ENCODE measurements at places on chromosomes 16 and 17.
A peak's percentile ranks its signal among the peaks of the same experiment; 100 is the strongest.

DNA sequence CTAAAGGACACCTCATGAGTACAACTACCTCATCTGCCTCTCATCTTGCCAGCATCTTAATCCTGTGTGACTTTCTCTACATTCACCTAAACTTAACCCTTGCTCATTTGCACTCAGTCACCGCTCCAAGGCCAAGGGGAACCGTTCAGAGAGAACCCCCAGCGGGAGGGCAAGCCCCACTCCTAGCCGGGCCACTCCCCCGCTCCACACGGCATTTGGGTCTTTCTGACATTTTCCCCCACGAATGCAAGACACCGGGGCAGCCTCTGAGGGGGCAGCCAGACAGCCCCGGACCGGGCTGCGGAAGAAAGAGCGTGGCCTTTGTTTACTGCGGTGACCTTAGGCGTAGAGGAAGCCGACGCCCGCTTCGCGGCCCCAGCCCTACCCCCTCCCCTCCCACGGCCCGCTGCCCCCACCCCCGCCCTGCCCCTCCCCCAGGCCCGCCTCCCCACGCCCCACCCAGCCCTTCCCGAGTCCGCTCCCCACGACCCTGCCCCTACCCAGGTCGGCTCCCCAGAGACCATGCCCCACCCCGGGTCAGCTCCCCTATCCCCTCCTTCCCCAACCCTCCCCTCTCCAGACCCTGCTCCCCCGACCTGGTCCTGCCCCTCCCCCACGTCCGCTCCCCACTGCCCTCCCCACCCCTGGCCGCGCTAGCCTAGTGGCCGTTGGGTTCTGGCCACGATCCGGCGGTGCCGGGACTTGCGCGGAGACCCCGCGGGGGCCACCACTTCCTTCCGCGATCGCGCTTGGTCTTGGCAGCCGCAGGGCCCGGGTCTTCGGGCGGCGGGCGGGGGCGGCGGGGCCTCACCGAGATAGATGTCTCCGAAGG, 789 bp downstream of the CSNK1D start:
- no peak for DNase-seq

DNA sequence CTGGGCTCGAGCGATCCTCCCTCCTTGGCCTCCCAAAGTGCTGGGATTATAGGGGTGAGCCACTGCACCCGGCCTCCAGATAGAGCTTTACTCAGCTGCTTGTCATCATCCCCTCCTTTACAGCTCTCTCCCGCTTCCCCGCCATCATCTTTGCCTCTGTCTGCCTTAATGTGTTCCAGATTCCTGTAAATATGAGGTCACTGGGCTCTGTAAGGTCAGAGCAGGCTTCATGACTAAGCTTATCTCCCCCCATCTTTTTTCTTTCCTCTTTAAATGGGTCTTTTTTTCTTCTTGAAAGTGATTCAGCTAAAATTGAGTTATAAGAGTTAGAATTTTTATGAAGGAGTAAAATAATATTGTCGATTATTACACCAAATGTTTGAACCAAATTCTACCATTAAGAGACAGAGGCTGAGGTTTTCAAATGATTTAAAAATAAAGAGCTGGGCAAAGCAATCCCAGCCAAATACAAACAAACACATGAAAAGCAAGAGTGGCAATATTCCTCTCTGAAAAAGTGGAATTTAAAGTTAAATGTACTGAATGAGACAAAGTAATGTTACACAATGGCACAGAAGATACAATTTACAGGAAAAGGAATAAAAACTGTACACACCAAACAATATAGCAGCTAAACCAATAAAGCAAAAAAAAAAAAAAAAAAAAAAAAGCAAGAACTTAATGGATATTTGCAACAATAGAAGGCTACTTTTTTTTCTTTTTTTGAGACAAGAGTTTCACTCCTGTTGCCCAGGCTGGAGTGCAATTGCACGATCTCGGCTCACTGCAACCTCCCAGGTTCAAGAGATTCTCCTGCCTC, 62.1 kb downstream of the CRISPLD2 start:
- peak; percentile 56 for DNase-seq

DNA sequence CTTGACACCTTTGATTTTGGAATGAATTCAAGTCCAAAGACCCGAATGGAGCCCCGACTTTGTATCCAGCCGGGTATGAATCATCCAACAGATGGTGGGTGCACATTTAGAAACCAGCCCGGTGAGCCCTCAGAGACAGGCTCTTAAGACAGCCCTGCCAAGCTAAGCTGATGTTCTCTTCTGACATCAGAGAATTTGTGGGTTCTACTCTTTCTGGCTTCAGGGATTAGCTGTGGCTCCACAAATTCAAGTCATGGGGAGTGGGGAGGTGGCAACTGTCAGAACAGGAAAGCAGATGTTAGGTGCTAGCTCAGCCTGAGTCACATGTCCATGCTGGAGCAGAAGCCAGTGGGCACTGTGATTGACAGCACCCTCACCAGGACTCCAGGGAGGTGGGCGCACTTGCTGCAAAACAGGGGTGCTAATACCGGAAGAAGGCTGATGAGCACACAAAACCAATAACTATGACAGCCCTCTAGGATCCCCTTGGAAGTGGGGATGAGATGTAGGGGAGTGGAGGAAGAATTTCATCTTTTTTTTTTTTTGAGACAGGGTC, 31.4 kb upstream of the XYLT2 start:
- no peak for DNase-seq

DNA sequence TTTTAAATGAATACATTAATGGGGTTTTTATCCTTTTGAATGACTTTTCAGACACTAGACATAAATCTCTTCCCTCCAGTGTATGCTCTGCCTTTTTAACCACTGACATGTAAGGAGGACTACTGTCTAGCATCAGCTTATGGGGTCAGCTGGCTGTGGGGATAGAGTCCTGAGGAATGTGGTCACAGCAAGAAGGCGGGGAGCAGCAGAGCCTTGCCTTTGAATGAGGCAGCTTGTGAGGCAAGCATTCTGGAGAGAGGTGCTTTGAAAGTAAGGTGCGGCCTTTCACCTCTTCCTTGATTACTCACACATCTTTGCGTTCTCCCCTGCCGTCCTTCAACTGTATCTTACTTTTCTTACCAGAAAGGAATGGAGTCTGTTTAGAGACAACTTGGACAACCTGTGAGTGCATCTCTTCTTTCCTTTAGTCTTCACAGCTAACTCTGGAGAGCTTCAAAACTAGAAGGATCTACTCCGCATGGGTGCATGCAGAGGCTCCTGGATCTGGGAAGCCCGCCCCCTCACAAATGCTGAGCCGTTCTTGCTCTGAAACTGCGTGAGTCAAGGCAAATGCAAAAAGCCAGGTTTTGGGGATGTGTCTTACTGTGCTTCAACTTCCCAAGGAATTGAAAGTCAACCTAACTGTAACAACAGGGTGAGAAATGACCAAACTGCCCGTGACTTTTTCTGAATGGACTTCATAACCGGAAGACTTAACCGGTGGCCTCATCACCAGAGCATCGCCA, 49.9 kb downstream of the ADCY7 start:
- no peak for DNase-seq

GRCh38 chr16:48523415-48524204, 86.4 kb downstream of the N4BP1 start:
- no peak for DNase-seq

- no peak for DNase-seq
Measured at GRCh38 chr16:68732741-68733399, 4.2 kb upstream of the CDH1 start.

DNA sequence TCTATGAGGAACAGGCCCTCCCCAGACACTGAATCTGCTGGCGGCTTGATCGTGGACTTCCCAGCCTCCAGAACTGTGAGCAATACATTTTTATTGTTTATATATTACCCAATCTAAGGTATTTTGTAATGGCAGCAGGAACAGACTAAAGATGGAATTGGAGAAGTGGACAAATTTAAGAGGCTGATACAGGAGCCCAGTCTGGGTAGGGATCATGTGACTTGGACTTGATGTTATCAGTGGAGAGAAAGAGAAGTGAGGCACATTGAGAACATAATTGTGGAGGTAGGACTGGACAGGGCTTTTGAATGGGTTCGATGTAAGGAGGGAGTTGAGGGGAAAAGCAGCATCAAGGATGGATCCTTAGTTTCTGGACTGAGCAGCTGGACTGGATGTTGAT, 93.8 kb downstream of the USP31 start:
- no peak for DNase-seq

DNA sequence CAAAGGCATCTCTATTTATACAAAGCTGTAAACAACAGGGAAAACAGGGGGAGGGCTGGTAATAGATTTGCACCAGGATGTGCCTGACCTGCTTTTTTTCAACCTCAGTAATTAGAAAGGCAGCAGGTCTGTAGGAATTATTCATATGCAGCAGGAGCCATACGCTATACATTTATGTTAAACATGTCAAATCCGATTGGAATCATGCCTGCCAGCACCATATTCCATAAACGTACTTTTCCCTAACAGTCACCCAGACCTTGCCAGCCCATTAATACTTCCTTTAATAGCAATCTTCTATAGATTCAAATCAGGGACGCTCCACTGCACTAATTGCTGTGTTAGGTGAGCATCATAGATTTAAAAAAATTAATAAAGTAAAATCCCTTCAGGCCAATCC, 223.9 kb downstream of the ZFHX3 start:
- no peak for DNase-seq
